Activated CD4-positive, alpha-beta T cell treated with anti-CD3 and anti-CD28 coated beads, Interleukin-2, Interleukin-6, amounts not matched to agents 100 ng/mL and 50 ng/mL, durations not matched to agents 16 hours and 8 hours (primary cell): ENCODE measurements at places on chromosomes 3 and 15.
A peak's percentile ranks its signal among the peaks of the same experiment; 100 is the strongest.

- DNase-seq, result no peak
Observed at GRCh38 chr15:76162784-76163456, 103.1 kb downstream of the TMEM266 start.

- no peak for DNase-seq
Observed at GRCh38 chr15:70059476-70060213, 38.1 kb downstream of the TLE3 start.

DNA sequence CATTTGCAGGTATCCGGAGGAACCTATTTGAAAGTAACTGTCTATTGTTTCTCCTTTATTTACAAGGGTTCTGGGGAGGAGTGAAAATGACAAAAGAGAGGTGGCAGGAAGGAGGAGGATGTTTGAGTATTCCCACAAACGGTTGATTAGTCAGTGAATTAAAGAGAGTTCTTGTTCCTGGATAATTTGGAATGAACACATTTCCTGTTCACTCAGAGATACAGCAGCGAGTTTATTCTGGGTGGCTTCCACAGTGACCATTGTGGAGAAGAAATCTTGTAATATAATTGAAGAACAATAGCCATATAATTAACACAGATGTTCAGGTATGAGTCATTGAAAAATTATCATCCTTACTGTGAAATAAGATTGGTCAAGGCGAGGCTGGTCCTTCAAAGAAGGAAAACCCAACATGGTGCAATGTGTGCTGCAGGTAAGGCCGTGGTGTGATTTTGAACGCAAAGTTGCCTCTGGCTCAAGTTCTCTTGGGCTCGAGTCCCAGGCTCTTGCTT, 77.3 kb downstream of the NFKBIZ start:
- no peak for DNase-seq

- no peak for DNase-seq
Observed at GRCh38 chr3:112681822-112682325, 40.9 kb upstream of the CCDC80 start.

DNA sequence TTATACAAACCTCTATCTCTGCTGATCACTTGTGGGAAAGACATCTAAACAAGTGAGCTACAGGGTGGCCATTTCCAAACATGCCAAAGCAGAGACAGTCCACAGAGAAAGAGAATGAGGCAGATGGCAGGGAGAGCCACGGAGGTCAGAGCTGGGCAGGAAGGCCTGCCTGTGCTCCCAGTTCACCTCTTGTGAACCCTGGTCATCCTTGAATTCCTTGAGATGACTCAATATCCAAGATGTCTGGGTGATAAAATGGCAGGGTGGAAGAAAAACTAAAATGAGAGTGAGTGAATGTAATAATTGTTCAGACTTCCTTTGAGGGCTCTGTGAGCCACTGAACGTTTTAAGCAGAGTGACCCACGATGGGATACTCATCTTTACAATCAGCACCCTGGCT, 104.8 kb downstream of the PLCH1 start:
- no peak for DNase-seq

GRCh38 chr3:187507905-187508304, 139.7 kb downstream of the RTP4 start:
- no peak for DNase-seq

- DNase-seq, result no peak
Observed at GRCh38 chr15:74828835-74829234, 2.4 kb downstream of the CPLX3 start.

- DNase-seq, result no peak
Observed at GRCh38 chr15:80992441-80992840, 2.8 kb upstream of the MESD start.

- DNase-seq, result no peak
Observed at GRCh38 chr15:34691034-34691433, 63.8 kb downstream of the GJD2 start.

GRCh38 chr15:84671211-84671610, 13.2 kb upstream of the NMB start:
- DNase-seq, result no peak

DNA sequence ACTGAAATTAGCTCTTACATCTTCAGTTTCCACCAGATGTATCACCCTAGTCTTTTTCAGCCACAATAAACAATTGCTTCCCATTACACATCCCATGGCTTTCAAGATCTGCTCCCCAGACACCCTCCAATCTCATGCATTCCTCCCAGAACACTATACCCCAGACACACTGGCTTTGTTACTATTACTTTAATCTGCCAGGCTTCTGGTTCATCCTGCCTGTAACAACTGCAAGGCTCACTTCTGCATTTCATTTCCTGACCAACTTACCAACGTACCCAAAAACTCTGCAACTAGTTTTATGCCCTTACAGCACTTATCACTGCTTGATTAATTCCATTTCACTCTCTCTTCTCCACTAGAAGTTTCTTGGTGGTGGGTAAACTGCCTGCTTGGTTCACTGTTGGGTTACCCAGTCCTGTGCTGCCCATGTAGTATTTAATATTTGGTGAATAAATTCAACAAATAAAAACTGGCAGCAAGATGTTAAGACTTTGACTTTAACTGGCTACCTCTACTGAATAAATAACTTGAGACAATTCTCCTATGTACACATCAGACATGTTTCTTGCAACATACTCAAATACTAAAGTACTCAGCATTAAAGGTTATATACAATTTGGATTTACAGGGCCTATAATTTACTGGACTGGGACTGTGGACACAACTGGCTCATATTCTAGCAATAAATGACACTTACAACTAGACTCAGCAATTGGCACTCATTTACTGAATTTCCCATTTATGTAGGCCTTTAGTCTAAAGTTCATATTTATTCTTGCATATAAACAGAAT, 2.7 kb downstream of the RPL22L1 start:
- DNase-seq, result no peak

- DNase-seq, result no peak
Observed at GRCh38 chr3:114126461-114126860, 52.4 kb downstream of the DRD3 start.

GRCh38 chr3:86797946-86798345, 193.0 kb downstream of the VGLL3 start:
- DNase-seq, result no peak

DNA sequence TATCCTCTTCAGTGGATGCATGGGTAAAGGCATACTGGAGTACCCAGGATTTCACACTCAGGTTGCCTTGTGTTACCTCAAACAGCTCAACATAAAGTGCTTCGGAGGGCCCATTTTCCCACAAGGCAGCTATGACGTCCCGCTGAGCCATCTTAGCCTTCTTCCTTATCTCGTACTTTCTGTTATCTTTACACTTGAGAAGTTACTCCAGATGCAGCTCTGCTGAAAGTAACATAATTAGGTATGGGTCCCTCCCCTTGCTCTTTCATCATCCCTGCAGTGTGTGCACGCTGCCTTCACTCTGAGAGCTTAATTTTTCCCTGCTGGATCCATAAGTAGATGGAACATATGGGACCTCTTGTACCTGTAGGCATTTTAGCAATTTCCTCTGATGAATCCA, 410.3 kb downstream of the AGBL1 start:
- no peak for DNase-seq

- no peak for DNase-seq
Observed at GRCh38 chr3:133452641-133453319, 52.9 kb downstream of the BFSP2 start.

DNA sequence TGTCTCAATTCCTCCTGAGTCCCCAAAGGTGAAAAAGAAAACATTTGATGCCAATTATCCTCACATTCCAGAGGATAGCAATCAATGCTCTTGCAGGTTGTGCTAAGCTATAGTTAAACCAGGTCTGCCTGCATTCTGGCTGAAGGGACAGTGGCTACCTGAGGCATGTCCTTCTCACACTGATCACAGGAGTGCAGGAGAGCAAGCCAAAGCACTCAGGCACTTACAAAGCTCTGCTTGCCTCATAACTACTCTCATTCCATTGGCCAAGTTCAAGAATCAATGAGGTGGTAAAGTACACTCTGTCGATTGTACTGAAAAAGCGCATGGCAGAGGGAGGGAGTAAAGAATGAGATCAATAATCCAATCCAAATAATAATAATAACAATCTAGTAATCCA, 342.0 kb upstream of the PPP2R3A start:
- no peak for DNase-seq

DNA sequence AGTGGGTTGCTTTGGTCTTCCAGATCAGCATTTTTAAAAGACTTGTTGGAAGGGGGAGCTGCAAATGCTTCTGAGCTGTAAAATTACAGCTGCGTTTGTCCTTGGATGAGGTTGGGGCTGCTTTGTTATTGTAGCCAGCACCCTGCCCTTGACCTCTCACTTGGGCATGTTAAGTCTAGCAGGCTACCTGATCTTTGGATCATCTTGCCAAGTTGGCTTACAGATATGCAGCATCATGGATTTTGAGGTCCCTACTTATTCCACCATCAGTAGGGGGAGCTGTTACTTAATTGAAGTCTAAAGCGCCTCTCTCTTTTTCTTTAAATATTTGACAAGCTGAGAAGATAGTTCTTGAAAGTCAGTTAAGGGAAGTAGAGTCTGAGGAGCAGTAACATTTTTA, 793.0 kb downstream of the MCTP2 start:
- no peak for DNase-seq

- peak; percentile 75 for DNase-seq
Observed at GRCh38 chr15:24954783-24955530, at the start of the genes SNRPN and SNURF. Gene SNRPN (plus strand): TSS chr15:24954987. CDS start chr15:24974454, 19,467 bp downstream. Gene SNURF (plus strand): TSS chr15:24954987. CDS start chr15:24955049, 62 bp downstream.

GRCh38 chr3:140762746-140763145, 84.9 kb downstream of the TRIM42 start:
- DNase-seq, result no peak

GRCh38 chr3:99753268-99753975, 64.2 kb upstream of the CMSS1 start:
- DNase-seq, result peak; percentile 51

- DNase-seq, result no peak
Observed at GRCh38 chr3:148815316-148816110, 12.1 kb upstream of the CPB1 start.

DNA sequence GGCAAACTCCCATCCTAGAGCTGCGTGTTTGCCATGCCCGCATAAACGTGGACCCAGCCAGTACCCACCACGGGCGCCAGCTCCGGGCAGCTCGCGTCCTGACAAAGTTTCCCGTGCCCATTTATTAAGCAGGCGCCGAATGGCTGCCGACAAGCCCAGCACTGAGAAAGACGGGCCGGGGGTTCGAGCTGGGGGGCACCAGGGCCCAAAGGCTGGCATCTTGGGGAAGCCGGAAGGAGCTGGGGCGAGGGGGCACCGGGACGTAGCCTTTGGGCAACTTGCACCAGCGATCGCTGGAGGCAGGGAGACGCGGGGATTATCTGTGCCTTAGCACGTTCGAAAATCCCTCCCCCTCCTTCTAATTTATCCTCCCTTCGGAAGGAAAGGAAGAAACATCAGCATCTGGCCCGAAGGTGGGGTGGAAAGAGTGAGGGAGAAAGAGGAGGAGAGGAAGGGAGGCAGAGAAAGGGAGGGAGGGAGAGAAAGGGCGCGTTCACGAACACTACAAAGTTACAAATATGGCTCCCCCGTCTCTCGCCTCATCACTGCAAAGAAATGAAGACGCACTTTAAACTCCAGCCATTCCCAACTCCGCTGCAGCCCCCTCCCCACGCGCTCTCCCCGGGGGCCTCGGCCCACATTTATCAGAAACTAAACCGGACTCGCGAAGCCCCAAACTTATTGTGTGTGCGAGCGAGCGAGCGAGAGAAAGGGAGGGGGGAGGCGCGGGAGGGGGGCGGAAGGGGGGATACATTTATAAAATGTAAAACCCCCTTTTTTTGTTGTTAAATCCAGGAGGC, 1.0 kb downstream of the ANP32A start:
- peak; percentile 55 for DNase-seq
